DMS79 (cell line): ENCODE measurements at places on chromosomes 1 and 21.

GRCh38 chr1:15997076-15997585 is 6.9 kb upstream of the SRARP start:
- no peak for DNase-seq

DNA sequence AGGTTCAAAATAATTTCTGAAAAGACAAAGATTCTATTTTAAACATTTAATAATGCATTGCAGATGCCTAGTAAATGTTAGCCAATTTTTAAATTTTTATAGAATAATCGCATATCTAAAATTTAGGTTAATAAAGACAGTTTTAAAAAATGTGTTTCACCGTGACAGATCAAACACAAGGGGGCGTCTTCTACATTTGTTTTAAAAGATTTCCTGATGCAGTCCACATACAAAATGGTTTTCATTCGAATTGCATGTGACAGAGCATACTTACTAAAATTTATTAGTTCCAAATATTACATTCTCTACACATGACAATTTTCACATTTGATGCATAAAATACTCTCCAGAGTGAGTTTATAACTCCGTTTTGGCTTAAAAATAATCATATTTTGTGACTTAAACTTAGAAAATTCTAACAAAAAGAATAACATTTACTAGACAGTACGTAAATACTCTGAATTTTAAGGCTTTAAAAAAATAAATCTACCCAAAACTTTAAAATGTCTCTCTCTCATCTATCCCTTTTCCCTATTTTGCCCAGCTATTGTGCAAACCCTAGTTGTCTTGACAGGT is 75.5 kb downstream of the ADAMTS1 start:
- DNase-seq: no peak

DNA sequence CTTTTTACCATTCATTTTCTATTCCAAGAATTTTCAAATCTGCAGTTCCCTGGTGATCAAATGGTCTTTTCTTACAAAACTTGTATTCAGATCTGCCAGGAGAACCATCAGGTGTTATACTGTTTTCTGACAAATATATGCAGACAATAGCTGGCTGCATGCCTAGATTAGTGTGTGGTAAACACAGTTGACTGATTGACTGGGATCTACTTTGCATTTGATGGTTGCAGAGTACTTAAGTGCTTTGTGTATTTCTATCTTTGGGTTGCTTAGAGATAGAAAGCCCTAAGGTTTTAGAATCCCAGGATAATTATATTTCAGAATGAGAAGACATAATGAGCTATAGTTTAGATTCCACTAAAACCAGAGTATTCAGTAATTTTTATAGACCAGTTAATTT is 102.0 kb upstream of the CHODL start:
- DNase-seq: peak; percentile 7

GRCh38 chr21:23402929-23403520 is 2204.3 kb downstream of the MRPL39 start:
- no peak for DNase-seq

GRCh38 chr1:113942527-113942926 is 13.4 kb downstream of the HIPK1 start:
- no peak for DNase-seq

DNA sequence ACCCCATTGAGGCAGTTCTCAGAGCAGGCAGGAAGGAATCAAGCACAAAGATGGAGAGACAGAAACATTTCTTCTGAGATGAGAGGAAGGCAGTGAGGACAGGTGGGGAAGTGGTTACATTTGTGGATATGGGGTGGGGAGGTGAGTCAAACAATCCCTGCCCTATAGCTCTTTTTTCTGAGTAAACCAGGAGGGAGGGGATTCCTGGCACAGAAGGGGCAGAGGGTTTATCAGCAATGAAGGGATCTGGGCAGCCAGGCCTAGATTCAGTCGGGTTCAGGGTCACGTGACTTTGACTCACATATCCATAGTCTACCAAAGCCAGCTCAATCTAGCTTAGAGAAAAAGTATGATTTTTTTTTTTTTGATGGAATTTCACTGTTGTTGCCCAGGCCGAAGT is 15.7 kb upstream of the PHC2 start:
- DNase-seq: no peak

DNA sequence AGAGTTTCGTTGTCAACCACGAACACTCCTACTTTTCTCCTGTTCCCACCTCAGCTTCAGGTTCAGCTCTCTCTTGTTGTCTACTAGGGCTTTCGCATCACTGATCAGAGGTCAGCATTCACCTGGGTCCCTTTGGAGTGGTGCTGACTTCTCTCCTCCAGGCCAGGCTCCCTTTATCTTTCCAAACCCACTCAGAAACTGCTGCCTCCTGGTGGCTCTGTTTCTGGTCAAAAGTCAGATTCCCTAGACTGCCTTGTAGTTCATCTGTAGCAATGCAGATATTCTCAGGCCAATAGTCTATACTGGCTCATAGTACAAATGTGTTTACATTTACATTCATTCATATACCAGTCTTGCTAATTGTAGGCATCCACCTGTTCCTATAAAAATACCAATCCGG is 6.4 kb upstream of the ERI3 start:
- no peak for DNase-seq

- DNase-seq: peak; percentile 85
Observed at GRCh38 chr1:39955547-39956539, 898 bp downstream of the MFSD2A start.

DNA sequence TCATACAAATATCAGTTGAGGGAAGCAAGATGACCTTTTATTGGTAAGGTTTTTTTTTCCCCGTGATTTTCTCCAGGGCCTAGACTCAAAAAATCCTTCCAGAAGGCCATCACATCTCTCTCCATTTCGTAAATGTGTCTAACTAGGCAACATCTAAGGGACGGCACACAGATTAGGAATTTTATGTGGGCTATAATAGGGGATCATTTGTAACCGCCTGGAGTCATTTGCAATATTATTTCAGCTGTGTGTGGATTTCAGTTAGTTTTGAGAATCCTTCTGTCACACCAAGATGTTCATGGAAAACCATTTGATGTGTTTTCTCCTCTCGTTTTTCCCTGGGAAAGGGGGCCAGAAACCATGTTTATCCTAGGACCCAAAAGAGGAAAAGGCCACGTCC is 63.1 kb downstream of the ATP5PO start:
- DNase-seq: no peak

DNA sequence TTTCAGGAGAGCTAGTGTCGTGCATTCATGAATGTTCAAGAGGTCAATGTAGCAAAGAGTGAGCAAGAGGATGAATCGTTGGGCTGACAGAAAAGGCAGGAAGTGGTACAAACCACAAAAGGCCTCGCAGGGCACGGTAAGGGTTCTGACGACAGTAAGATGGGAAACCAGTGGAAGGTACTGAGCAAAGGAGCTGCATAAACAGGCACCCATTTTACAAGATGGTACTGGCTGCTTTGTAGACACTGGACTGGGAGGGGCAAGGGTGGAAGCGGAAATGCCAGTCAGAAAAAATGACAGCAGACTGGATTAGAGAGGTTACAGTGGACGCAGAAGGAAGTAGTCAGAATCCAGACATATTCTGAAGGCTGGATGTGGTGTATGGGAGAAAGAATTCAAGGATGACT is 123.5 kb downstream of the PTPN14 start:
- DNase-seq: no peak

DNA sequence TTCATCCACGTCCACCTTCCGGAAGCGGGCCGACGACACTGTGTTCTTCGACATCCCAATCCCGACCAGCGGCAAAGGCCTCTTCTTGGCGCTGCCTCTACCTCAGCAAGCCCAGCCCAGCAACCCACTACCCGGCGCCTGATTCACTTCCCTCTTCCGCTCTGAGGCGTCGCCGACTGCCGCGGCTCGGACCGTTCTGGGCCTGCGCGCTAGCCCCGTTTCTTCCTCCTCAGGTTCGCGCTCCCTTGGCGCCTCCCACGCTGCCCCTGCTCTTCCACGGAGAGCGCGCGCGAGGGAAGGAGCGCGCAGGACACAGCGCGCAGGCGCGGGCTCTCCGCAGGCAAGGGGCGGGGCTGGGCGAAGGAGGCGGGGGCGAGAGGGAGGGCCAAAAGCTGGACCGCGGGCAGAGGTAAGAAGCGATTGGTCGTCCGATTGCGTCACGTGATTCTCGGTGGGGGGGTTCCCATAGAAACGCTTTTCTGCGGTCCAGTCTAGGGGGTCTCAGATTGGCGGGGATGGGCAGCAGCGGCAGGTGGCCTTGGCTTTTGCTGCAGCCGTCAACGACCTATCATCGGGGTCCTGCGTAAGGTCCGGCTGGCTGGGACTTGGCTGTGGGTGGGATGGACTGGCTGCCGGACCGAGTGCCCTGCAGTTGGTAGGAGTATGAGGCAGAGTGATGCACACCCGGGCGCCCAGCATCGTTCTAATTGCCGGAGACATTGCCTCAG is at the start of gene ARPC5:
Gene ARPC5 (minus strand): TSS at position 178 of the 728 bp plus-strand sequence. CDS start 124 bp downstream, at position 54.
- DNase-seq: peak; percentile 89

- no peak for DNase-seq
Observed at GRCh38 chr1:146035048-146035423, 13.5 kb upstream of the HJV start.
